ENCODE measurements at places on chromosomes 6 and 20. TPM values are rescaled to one million over a fixed set of nuclear protein-coding genes. Genes with fewer than 3 reads are reported as not detected.
A peak's percentile ranks its signal among the peaks of the same experiment; 100 is the strongest.

MCHR2 gene
- total RNA-seq: not detected

RIMS1 gene
- not detected for total RNA-seq

RHAG gene
- not detected for total RNA-seq

BNIP5 gene
- not detected for total RNA-seq

RFX6 gene
- not detected for total RNA-seq

LCA5 gene
- 4.5 TPM for total RNA-seq

GRM1 gene
- not detected for total RNA-seq

TGM3 gene
- not detected for total RNA-seq

DNA sequence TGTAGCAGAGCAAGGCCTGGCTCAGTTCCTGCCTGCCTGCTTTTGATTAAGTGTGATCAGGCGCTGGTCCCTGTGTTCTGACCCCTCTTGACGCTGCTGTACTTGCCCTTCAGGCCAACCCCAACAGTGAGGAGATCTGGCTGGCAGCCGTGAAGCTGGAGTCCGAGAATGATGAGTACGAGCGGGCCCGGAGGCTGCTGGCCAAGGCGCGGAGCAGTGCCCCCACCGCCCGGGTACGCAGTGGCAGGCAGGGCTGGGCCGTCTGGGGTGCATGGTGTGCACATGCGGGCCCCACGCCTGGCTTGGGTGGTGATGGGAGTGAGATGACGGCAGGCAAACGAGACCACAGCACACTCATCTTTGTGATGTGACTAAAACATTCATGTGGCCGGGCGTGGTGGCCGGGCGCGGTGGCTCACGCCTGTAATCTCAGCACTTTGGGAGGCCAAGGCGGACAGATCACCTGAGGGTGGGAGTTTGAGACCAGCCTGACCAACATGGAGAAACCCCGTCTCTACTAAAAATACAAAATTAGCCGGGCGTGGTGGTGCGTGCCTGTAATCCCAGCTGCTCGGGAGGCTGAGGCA, 10.1 kb upstream of the C20orf204 start:
- H3K4me3 ChIP-seq: no peak overlapping the region
- H3K27me3 ChIP-seq: no peaks in the 10 kb centered on the region
- H3K36me3 ChIP-seq: peaks cover 86% of the 10 kb centered on the region
- H3K4me1 ChIP-seq: no peaks in the 10 kb centered on the region
- no peak for DNase-seq

GRCh38 chr6:27791182-27791943, 120.8 kb downstream of the OR2B2 start:
- DNase-seq: peak; percentile 85
- H3K27me3 ChIP-seq: no peaks in the 10 kb centered on the region
- H3K27ac ChIP-seq: peak overlapping the region; percentile 83
- H3K4me1 ChIP-seq: peaks cover 5% of the 10 kb centered on the region
- H3K36me3 ChIP-seq: peaks cover 18% of the 10 kb centered on the region

- no peak overlapping the region for H3K27ac ChIP-seq
- DNase-seq: no peak
- peaks cover 6% of the 10 kb centered on the region for H3K36me3 ChIP-seq
- H3K4me1 ChIP-seq: no peaks in the 10 kb centered on the region
- no peak overlapping the region for H3K4me3 ChIP-seq
Measured at GRCh38 chr20:56697476-56697875, 68.4 kb downstream of the TFAP2C start.

GRCh38 chr20:35297155-35297554, 4.9 kb upstream of the FAM83C start:
- DNase-seq: no peak
- peaks cover 13% of the 10 kb centered on the region for H3K4me1 ChIP-seq
- H3K4me3 ChIP-seq: no peak overlapping the region
- no peaks in the 10 kb centered on the region for H3K27me3 ChIP-seq
- no peak overlapping the region for H3K27ac ChIP-seq

DNA sequence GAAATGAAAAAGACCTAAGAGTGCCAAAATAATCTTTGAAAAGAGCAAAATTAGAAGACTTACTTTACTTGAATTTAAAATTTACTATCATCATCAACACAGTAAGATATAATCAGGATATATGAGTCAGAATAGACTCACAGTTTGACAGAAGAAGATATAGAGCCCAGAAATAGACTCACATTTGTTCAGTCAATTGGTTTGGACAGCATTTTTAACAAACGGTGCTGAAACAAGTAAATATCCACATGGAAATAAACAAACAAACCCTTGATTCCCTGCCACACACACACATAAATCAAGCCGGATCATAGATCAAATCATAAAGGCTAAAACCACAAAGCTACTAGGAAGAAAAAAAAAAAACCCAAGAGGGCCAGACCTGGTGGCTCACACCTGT, 291.1 kb downstream of the ADGRG6 start:
- H3K27me3 ChIP-seq: no peaks in the 10 kb centered on the region
- no peaks in the 10 kb centered on the region for H3K36me3 ChIP-seq
- H3K27ac ChIP-seq: no peak overlapping the region
- no peaks in the 10 kb centered on the region for H3K4me1 ChIP-seq

DNA sequence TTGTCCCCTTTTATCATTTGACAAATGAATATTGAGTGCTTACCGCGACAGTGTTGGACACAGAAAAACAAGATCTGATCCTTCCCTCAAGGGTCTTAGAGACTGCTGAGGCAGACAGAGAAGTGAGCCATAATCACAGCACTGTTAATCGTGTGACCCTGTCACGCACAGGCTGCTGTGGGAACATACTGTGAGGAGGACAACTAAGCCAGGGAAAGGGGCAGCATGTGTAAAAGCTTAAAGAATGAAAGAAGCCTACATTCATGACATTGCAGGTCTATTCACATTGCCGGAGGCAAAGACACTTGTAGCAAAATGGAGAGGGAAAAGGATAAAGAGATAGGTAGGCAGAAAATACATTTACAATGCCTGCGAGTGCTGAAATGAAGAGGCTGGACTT, 32.7 kb downstream of the TRDN start:
- H3K27me3 ChIP-seq: peaks cover 80% of the 10 kb centered on the region
- H3K27ac ChIP-seq: no peak overlapping the region
- no peak for DNase-seq
- no peak overlapping the region for H3K4me3 ChIP-seq

DNA sequence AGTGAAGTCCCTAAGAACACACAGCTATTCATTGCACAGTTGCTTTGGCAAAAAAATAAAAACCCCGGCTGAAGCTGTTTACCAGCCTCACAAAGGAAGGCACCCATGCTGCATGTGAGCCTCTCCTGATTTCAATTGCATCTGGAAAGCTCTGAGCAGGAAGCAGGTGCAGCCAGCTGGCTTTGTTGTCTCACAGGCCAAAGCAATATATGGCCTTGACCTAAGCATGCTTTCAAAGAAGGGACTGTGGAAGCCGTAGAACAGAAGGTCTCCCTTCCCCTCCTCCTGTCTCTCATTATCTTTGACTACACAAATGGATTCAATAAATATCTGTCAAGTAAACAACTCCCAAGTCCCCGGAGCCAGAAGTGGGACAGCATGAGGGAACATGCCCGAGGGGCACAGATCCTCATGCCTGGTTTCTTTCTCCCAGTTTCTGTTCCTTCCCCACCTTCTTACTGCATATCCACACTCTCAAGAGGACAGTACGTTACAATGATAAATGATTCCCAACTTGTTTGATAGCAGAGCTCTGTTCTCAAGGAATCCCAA, 57.2 kb upstream of the PCSK2 start:
- H3K27ac ChIP-seq: no peak overlapping the region
- no peak for DNase-seq
- peaks cover 33% of the 10 kb centered on the region for H3K27me3 ChIP-seq

- H3K4me1 ChIP-seq: peaks cover 10% of the 10 kb centered on the region
- H3K27me3 ChIP-seq: no peaks in the 10 kb centered on the region
- H3K27ac ChIP-seq: no peak overlapping the region
- no peak for DNase-seq
Measured at GRCh38 chr6:232982-233640, 59.2 kb upstream of the DUSP22 start.

DNA sequence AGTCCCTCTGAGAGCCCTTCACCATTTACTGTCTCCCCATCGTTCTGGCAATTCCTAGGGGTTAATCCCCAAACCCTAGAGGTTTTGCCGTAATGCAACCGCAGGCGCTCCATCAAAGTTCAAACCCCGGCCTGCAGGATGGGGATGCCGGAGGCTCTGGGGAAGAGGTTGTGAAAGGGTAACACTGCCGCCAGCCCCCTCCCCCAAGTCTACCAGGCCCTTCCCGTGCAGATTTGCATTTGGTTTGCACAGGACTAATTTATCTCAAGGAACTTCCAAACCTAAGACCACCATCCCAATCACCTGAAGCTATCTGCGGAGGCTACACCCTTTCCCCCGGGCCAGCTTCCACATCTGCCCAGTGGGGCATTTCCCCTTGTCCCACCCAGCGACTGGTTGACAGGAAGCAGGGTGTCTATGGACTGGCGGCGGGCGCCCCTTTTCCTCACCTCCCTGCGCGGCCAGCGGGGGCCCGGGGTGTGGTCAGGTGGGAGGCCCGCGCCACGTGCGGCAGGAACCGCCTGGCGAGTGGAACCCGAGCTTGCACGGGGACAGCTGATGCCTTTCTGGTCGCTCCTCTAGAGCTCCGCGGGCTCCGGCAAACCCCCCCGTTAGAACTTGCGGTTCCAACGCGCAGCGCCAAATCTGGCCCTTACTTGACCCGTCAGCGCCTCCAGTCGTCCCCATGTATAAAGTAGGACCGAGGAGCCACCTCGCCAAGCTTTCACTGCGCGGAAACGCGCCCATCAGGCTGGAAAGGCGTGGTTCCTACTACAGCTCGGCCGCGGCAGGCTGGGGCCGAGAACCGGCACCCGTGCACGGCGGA, 9.4 kb upstream of the SLC4A11 start:
- H3K4me1 ChIP-seq: no peaks in the 10 kb centered on the region
- no peaks in the 10 kb centered on the region for H3K27me3 ChIP-seq
- DNase-seq: no peak
- H3K36me3 ChIP-seq: peaks cover 11% of the 10 kb centered on the region
- no peak overlapping the region for H3K4me3 ChIP-seq
- H3K27ac ChIP-seq: no peak overlapping the region

GRCh38 chr20:54625497-54625896, 150.1 kb downstream of the DOK5 start:
- no peak overlapping the region for H3K4me3 ChIP-seq
- no peak overlapping the region for H3K27ac ChIP-seq
- H3K36me3 ChIP-seq: no peaks in the 10 kb centered on the region
- peaks cover 33% of the 10 kb centered on the region for H3K27me3 ChIP-seq
- no peak for DNase-seq

GRCh38 chr6:108966855-108967755, 118.9 kb downstream of the ARMC2 start:
- no peaks in the 10 kb centered on the region for H3K36me3 ChIP-seq
- no peaks in the 10 kb centered on the region for H3K27me3 ChIP-seq
- H3K4me3 ChIP-seq: no peak overlapping the region
- peaks cover 24% of the 10 kb centered on the region for H3K4me1 ChIP-seq
- H3K27ac ChIP-seq: peak overlapping the region; percentile 17
- DNase-seq: peak; percentile 69

- no peaks in the 10 kb centered on the region for H3K36me3 ChIP-seq
- no peak overlapping the region for H3K4me3 ChIP-seq
- no peaks in the 10 kb centered on the region for H3K4me1 ChIP-seq
- DNase-seq: no peak
Measured at GRCh38 chr6:37689381-37689780, 8.3 kb downstream of the MDGA1 start.

DNA sequence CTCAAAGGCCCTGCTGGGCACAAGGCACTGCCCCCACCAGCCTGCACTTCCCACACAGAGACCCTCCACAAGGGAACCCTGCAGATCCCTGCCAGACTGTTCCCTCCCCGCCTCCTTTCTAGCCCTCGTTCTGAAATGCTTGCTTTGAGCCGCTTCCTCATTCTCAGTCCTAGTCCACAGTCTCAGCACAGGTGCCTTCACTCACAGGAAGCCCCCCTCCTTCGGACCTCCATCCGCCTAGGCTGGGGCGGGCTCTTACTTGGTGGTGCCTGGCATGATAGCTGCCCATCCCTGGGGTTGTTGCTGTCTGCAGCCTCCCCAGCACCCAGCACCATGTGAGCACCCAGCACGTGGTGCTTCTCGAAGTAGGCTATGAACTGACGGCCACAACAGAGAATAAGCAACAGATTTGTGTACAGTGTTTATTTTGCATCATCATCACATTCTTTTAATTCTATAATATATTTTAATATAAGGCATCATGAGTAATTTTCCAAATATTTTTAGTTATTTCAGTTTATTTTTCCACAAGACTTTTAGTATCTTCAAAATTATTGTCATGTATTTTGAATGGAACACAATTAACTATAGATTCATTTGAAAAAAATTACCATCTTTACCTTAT, 12.3 kb downstream of the CST5 start:
- no peak for DNase-seq
- no peak overlapping the region for H3K27ac ChIP-seq
- no peaks in the 10 kb centered on the region for H3K4me1 ChIP-seq
- H3K36me3 ChIP-seq: no peaks in the 10 kb centered on the region
- H3K4me3 ChIP-seq: no peak overlapping the region

DNA sequence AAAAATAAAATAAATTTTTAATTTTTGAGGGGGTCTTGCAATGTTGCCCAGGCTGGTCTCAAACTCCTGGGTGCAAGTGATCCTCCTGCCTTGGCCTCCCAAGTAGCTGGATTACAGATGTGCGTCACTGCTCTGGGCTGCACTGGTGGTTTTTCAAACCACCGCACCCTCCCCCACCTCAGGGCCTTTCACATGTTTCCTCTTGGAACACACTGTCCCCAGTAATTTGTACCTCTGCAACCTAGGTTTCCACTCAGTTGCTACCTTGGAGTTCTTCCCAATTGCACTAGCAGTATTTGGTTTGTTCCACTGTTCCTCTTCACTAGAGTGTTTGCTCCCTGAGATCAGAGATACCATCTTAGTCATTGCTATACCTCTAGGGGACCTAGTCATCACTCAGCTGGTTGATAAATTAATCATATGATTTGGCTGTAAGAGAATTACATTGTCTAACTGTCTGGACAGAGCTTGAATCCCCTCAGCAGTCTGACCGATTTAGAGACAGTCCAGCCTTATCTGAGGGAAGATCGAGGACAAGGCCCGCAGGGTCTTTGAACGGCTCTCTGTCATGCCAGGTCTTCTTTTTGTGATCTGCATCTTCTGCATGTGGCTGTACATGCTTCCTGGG, 32.0 kb downstream of the CEP43 start:
- no peaks in the 10 kb centered on the region for H3K27me3 ChIP-seq
- no peaks in the 10 kb centered on the region for H3K4me1 ChIP-seq
- no peak overlapping the region for H3K27ac ChIP-seq
- H3K4me3 ChIP-seq: no peak overlapping the region

GRCh38 chr6:68229566-68229965, 405.5 kb upstream of the ADGRB3 start:
- no peak overlapping the region for H3K27ac ChIP-seq
- H3K4me1 ChIP-seq: peaks cover 7% of the 10 kb centered on the region
- no peaks in the 10 kb centered on the region for H3K36me3 ChIP-seq
- no peak overlapping the region for H3K4me3 ChIP-seq
- H3K27me3 ChIP-seq: no peaks in the 10 kb centered on the region
